ENCODE measurements at places on chromosomes 6 and 20.

DNA sequence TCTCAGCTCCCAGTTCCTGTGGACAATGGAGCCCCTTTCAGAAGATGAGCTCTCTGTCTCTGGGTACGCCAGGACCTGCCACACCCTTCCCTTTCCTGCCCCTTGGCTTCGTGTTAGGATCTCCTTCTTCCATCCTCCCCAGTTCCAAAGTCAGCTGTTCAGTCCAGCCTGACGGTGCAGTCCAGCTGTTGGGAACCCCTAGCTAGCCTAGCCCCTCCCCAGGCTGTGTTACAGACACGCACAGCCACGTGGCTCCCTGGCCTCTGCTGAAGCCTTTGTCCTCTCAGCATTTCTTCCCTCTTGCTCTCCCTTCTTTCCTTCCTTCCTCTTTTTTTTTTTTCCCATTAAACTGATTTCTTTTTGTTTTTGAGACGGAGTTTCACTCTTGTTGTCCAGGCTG lies 12.4 kb upstream of the TFAP2C start:
- no peak for DNase-seq

GRCh38 chr20:32737371-32738223 lies 5.7 kb downstream of the COMMD7 start:
- DNase-seq = peak; percentile 29

DNA sequence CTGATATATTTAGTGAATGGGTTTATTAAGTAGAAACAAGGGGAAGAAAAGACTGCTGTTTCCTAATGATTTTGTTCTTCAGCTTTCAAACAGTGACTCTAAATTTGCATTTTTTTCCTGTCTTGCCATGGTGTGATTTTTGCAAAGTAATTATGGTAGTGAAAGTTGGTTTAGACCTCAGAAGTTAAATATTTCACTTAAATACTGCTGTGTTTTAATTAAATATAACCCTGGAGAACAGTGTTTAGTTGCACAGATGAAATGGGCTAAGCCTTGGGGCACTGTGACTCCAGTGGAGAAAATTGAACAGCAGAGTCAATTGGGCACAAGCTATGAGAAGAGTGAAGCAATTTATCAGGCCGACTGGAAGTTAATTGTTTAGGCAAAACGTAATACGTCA lies 111.1 kb upstream of the MCHR2 start:
- DNase-seq = no peak

DNA sequence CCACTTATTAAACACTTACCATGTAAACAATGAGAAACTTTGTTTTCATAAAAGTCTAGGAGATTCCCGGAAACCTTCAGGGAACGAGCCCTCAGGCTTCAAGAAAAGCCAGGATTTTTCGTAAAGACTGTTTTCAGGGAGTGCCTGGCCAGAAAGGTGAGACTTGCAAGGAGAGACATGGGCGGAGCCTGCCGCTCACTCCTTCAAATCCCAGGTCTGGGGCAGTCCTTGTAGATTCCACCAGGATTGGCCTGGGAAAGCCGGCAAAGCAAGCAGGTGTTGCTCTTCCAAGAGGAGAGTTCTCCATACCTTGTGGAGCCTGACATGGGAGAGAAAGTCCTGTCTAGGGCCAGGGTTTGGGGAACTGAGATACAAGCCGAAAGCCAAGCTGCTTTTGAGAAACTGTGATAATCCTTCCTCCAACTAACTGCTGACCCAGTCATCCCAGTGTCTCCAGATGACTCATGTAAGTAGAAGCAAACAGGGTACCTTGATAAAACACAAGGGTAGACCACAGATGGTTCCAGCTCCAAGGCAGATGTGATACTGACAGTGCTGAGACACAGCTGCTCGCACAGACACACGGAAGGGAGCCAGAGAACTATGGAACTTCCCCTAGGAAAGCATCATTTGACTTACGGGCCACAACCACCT lies 69.4 kb upstream of the NAA20 start:
- no peak for DNase-seq

GRCh38 chr6:159982731-159983506 lies 14.0 kb downstream of the IGF2R start:
- DNase-seq = no peak

DNA sequence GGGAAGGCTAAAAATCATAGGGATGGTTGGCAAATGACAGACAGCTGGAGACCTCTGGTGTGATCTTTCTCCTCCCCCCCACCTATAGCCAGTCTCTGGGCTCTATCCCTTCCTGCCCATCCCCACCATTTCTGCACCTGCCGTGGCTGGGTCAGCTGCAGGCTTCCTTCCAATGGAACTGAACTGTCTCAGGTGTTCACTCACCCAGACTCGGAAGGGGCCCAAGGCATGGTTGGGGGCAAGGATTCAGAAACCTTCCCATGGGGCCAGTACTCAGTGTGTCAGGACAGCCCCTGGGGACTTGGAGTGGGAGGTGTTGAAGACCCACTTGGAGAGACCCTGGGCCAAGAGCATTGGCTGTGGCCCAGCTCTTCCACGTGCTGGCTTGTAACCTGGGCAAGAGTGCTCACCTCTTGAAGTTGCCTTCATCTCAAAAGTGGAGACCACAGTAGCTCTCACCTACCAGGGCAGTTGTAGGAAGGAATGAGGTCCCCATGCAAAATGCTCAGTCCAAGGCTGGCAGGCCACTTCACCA lies 1.7 kb upstream of the PHACTR3 start:
- DNase-seq = no peak

GRCh38 chr6:36817176-36817817 lies 21.9 kb downstream of the CPNE5 start:
- DNase-seq = no peak

DNA sequence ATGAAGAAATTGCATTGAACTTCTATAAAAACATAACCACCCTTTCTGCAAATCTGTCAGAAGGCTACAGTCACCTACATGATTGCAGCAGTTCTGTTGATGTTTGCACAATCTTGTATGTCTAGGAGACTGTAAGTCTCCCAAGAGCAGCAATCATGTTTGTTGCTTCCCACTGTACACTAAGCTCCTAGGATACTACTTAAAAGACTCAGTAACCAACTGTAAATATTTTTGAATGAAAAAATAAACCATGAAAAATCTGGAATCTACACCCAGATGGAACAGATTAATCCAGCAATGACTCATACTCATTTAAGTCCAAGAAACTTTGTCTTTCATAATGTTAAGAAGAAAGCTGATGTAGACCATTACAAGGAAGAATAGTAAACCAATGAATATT lies 168.5 kb upstream of the ATXN1 start:
- DNase-seq = no peak

GRCh38 chr20:39181490-39181889 lies 219.3 kb downstream of the DHX35 start:
- no peak for DNase-seq

- DNase-seq = peak; percentile 64
Measured at GRCh38 chr6:24775520-24776058, 852 bp downstream of the GMNN start.

DNA sequence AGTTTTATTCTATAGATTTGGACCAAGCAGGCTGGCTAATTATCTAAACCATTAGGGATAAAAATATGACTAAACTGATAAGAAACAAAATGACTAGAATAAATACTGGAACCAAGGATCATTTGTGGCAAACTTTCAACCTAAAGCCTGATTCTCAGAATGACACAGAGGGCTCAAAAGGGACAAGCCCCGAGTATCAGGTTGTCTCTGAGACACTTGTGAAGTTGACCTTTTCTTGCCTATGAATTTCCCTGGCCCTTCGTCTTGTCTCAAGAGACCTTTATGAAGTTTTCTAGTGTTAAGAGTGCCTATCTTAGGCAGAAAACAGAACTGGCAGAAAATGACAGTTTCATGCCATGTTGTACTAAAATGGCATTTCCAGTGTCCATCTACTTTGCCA lies 68.3 kb downstream of the IMPG1 start:
- no peak for DNase-seq

GRCh38 chr6:5598123-5598522 lies 336.8 kb downstream of the FARS2 start:
- no peak for DNase-seq

DNA sequence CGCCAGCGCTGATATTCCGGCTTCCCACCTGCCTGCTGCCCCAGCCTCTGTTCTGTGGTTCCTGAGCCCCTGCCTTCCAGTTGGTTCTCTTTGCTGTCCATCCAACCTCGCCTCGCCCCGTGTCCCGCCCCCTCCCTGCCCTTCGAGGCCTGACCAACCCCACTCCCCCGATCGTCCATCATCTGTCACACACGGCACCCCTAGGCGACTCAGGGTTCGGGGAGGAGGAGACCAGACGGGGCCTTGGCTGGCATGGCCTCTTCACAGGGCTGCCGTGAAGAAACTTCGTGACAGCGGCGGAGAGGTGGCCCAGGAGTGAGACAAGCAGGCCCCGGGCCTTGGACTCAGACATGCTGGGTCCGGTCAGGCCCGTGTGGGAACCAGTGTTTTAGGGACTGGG lies 226.1 kb downstream of the QKI start:
- no peak for DNase-seq

DNA sequence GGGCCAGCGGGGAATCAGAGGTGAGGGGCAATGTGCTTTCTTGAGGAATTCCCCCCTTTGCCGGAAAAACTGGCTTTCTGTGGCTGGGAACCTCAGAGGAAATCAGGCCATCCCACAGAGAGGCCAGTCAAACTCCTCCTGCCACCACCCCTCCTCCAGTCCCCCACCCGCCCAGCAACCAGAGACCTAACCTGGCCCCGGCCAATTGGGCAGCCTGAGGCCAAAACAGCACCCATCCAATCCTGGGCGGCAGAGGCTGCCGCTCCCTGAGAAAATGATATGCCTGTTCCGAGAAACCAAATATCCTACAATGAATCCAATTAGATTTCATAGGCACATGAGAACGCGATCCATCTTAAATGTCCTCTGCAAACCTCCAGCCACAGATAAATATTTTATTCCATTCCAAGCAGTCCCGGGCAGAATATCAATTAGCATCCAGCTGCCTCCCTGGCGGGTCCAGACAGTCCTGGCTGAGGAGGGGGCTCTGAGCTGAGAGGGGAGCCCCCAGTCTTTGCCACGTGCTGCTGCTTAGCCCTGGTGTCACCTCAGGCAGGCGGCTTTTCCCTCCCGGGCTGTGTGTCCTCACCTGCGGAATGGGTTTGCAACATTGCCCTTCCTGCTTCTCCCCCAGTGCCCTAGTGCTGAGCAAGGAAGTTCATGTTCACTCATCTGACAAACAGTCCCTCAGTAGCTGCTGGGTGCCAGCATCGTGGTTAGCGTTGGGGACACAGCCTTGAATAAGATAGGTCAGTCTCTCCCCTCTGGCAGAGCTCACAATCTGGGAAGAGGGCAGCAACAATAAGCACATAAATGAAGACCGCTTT lies 95.0 kb downstream of the DLGAP4 start:
- DNase-seq = no peak

GRCh38 chr6:113925378-113925777 lies 45.6 kb downstream of the HDAC2 start:
- no peak for DNase-seq

- no peak for DNase-seq
Measured at GRCh38 chr20:60268491-60268890, 310.3 kb downstream of the CDH26 start.

GRCh38 chr20:50772420-50773185 lies 22.3 kb upstream of the BCAS4 start:
- DNase-seq = no peak

- peak; percentile 55 for DNase-seq
Measured at GRCh38 chr6:30219244-30219643, 6.0 kb upstream of the TRIM26 start.

Data from activated naive CD4-positive, alpha-beta T cell treated with Interleukin-2 at 50 U/mL for 16 hours (primary cell).